ENCODE measurements at places on chromosomes 1 and 21.

GRCh38 chr1:177600936-177601335, 368.9 kb downstream of the SEC16B start:
- DNase-seq: no peak

DNA sequence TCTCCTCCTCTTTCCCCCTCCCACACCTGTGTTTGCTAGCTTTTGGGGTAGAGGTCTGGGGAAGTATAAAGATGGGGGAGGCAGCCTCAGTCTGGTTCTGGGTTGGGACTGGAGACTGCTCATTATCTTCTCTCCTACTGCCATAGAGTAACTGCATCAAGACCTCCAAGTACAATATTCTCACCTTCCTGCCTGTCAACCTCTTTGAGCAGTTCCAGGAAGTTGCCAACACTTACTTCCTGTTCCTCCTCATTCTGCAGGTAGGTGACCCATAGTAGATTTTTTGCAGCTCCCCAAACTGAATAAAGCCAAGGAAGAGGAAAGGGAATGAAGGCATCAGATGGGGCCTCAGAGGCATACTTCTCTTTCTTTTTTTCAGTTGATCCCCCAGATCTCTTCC, 5.3 kb downstream of the ATP8B2 start:
- no peak for DNase-seq

- no peak for DNase-seq
Measured at GRCh38 chr1:27455139-27455811, 34.7 kb downstream of the WASF2 start.

DNA sequence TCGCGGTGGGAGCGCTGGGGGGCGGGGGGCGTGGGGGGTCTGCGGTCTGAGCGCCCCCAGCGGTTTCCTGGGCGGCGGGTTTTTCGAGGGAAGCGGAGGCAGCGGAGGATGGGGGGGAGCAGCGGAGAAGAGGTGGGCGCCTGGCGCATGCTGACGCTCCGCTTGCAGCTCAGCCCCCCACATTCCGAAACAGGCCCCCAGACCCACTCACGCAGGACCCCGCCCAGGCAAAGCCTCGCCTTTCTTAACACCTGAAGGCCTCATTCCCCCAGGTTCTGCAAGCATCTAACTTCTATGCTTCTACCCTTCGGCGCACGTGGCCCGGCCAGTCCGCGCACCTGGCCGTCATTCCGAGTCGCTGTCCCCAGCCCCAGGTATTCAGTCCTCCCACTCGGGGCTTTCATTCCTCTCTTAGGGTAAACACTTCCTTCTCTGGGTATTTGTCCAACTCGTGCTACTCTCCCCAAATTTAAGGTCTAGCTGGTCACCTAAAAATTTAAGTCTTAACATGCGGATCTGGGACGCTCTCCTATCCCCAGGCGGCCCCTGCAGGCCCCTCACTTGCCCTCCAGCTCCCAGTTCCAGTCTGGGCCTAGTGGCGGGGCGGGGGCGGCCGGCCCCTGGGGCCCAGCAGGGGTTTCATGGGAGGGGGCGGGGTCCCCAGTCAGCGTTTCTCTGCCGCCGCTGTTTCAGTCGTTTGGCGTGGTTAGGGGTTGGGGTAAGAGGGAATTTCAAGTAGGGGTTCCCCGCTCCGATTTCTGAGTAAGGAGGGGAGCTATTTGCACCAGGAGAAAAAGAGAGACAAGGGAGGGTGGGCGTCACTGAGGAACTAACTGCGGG, 2.8 kb upstream of the ZBTB7B start:
- peak; percentile 66 for DNase-seq

DNA sequence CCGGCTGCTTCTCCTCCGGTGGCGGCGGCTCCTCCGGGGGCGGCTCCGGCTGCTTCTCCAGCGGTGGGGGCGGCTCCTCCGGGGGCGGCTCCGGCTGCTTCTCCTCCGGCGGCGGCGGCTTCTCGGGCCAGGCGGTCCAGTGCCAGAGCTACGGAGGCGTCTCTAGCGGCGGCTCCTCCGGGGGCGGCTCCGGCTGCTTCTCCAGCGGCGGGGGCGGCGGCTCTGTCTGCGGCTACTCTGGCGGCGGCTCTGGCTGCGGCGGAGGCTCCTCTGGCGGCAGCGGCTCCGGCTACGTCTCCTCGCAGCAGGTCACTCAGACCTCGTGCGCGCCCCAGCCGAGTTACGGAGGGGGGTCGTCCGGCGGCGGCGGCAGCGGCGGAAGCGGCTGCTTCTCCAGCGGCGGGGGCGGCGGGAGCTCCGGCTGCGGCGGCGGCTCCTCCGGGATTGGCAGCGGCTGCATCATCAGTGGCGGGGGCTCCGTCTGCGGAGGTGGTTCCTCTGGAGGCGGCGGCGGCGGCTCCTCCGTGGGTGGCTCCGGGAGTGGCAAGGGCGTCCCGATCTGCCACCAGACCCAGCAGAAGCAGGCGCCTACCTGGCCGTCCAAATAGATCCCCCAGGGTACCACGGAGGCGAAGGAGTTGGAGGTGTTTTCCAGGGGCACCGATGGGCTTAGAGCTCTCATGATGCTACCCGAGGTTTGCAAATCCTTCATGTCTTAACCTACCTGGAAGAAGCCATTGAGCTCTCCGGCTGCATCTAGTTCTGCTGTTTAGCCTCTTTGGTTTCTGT, 2.0 kb downstream of the LORICRIN start:
- peak; percentile 69 for DNase-seq

- DNase-seq: no peak
Measured at GRCh38 chr1:19065526-19066247, 109.2 kb upstream of the IFFO2 start.

- DNase-seq: no peak
Measured at GRCh38 chr1:43276673-43277072, 6.9 kb downstream of the TMEM125 start.

DNA sequence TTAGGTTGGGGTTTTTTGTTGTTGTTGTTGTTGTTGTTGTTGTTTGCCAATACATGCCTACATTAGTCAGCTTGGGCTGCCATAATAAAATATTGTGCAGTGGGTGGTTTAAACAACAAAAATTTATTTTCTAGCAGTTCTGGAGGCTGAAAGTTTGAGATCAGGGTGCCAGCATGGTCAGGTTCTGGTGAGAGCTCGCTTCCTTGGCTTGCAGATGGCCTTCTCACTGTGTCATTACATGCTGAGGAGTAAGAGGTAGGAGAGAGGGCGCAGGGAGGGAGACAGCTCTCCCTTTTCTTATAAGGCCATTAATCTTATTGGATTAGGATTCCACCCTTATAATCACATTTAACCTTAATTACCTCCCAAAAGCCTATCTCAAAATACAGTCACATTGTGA, 52.7 kb downstream of the DIRAS3 start:
- DNase-seq: no peak

- peak; percentile 54 for DNase-seq
Measured at GRCh38 chr1:2232916-2233438, 4.9 kb downstream of the SKI start.

DNA sequence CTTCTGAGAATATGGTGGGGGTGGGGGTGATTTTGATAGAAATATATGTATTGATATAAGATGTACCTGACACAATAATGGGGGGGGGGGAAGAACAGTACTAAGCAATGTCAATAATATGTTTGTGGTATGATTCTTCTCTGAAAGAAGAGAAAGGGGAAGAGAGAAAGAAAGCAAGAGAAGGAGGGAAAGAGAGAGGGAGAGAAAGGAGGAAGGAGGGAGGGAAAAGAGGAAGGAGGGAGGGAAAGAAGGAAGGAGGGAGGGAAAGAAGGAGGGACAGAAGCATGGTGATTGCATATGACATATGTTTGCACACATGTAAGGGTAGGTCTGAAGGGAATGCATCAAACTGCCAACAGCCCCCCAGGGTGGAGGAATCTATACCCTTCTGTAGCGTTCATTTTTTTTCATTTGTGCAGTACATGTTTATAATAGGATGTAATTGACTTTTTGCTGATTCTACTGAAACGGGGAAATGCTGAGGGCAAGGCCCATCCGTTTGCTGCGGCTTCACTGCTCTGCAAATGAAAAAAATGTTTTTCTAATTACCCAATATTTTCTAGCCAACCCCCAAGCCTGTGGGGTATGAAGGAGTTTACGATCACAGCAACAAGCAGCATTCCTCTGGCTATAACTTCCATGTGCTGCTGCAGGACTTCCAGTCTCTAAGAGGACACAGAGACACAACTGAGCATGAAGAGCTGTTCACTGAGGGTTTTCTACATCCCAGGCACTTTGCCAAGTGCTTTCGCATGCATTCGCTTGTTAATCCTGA, 119.3 kb upstream of the ZC3H12A start:
- no peak for DNase-seq
